ENCODE measurements at places on chromosomes 12 and 14.

GRCh38 chr14:94364964-94365363, 23.4 kb downstream of the SERPINA1 start:
- DNase-seq = no peak

- DNase-seq = no peak
Observed at GRCh38 chr12:28693565-28694219, 455.4 kb upstream of the FAR2 start.

DNA sequence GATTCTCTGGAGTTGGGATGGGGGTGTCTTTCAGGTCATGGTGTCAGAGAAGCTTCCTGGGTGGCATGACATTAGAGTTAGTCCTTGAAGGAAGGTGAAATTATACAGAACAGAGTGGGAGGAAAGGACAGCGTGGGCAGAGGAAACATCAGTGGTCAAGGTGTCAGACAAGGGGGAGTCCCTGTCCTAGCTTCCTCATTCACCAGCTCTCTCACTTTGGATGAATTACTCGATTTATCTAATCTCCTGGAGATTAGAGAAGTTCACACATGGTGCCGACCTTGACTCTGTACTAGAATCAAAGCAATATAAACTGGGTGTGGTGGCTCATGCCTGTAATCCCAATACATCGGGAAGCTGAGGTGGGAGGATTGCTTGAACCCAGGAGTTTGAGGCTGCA, 492.9 kb downstream of the VRK1 start:
- DNase-seq = no peak

GRCh38 chr14:63863004-63863403, 10.2 kb downstream of the SYNE2 start:
- DNase-seq = no peak

GRCh38 chr14:29351996-29352705, 575.5 kb downstream of the PRKD1 start:
- no peak for DNase-seq

- DNase-seq = no peak
Observed at GRCh38 chr14:49220492-49220891, 365.7 kb downstream of the RPS29 start.

GRCh38 chr12:5907807-5908206, 37.3 kb downstream of the ANO2 start:
- DNase-seq = no peak

GRCh38 chr12:2256915-2257314, 204.1 kb downstream of the CACNA1C start:
- no peak for DNase-seq

DNA sequence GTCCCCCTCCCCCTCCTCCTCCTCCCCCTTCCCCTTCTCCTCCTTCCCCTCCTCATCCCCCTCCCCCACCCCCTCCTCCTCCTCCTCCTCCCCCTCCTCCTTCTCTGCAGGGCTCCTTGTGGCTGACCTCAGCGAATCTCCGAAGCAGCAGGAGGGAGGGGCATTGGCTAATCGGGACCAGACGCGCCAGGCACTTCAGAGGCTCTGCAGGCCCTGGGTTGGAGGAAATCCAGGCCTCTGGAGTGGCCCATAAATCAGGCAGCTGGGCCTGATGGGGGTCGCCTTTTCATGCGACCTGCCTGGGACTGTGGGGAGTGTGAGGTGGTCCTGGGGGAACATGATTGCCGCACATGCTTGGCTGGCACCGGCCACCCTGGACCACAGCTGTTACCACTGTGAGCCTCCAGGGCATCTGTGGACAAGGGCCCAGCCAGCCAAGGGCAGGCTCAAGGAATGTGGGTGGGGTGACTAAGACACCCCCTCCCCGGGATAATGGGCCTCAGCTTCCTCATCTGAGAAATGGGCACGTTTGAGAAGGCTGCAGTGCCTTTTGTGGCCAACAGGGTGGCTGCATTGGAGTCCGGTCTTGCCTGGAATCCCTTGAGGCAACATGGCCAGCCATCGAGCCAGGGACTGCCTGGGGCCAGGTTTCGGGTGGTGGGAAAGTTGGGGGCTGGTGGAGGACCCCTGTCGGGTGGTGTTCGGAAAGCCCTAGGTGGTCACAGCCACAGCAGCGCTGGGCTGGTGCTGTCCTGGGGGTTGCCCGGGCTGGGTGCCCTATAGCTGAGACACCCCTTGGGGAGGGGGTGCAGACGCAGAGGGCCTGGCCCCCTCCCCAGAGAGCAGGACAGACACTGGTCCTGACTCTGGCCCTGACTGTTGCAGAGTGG, 12.0 kb downstream of the KIF26A start:
- no peak for DNase-seq

DNA sequence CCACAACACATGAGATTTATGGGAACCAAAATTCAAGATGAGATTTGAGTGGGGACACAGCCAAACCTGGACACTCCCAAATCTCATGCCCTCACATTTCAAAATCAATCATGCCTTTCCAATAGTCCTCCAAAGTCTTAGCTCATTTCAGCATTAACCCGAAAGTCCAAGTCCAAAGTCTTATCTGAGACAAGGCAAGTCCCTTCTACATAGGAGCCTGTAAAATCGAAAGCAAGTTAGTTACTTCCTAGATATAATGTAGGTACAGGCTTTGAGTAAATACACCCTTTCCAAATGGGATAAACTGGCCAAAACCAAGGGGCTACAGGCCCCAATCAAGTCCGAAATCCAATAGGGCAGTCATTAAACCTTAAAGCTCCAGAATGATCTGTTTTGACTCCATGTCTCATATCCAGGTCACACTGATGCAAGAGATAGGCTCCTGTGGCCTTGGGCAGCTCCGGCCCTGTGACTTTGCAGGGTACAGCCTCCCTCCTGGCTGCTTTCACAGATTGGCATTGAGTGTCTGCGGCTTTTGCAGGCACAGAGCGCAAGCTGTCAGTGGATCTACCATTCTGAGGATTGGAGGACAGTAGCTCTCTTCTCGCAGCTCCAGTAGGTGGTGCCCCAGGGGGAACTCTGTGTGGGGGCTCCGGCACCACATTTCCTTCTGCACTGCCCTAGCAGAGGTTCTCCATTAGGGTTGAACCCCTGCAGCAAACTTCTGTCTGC, 60.1 kb downstream of the LRIG3 start:
- DNase-seq = no peak

DNA sequence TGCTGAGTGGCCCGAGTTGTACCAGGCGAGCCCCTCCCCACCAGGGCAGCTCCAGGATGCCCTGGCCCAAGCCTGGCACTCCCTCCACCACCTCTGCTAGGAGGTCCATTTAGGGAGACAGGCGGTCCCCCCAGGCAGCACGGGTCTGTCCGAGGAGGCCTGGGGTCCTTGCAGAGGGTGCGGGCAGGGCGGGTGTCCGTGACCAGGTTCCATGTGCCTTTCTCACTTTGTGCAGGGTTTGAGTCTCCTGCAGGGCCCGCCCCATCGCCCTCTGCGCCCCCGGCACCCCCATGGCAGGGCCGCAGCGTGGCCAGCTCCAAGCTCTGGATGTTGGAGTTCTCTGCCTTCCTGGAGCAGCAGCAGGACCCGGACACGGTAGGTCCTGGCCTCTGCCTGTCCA, 56.8 kb upstream of the TSPAN9 start:
- no peak for DNase-seq

GRCh38 chr12:85872497-85873091, 1.5 kb upstream of the NTS start:
- DNase-seq = peak; percentile 4

DNA sequence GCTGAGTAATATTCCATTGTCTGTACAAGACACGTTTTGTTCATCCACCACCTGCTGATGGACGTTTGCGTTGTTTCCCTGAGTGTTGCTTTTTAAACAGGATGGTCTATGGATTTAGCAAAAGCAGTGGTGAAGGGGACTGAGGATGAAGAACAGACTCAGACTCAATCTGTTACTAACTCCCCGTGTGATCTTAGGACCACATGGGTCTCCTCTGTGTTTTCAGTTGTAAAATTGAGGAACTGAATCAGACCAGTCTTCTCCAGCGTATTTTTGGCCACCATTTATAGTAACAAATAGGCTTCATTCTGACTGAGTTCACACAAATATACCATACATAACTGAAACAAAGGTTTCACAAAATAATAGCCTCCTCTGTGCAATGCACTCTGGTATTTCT, 85.6 kb downstream of the FOXN3 start:
- DNase-seq = no peak

DNA sequence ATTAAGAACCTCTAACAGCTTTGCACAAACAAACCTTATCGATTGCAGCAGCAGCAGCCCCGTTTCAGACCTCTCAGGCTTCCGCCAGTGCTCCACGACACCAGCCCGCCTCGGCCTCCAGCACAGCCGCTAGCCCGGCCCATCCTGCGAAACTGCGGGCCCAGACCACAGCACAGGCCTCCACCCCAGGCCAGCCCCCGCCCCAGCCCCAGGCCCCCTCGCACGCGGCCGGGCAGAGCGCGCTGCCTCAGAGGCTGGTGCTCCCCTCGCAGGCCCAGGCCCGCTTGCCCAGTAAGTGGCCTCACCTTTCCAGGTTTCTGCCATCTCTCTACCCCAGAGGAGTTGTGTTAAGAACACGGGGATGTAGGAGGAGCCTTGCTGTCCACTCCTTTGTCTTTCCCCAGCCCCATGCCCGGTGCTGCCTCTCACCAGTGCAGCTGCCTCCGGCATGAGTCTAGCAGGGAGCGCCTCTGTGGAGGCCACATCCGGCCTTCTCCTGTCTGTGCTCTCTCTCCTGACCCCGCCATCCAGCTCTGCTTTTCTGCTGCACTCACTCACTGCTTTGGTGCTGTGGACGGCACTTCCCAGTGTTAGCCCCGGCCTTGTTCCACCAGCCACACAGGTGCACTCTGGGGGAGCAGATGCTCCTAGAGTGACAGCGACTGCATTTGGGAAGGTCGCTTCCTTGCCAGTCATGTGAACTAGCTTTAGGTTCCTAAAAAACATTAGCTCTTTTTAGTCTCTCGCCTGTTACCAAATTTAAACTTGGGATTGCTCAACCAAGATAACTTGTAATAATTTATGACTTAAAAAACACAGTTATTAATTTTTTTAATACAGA, 71.5 kb downstream of the EP400 start:
- DNase-seq = no peak

DNA sequence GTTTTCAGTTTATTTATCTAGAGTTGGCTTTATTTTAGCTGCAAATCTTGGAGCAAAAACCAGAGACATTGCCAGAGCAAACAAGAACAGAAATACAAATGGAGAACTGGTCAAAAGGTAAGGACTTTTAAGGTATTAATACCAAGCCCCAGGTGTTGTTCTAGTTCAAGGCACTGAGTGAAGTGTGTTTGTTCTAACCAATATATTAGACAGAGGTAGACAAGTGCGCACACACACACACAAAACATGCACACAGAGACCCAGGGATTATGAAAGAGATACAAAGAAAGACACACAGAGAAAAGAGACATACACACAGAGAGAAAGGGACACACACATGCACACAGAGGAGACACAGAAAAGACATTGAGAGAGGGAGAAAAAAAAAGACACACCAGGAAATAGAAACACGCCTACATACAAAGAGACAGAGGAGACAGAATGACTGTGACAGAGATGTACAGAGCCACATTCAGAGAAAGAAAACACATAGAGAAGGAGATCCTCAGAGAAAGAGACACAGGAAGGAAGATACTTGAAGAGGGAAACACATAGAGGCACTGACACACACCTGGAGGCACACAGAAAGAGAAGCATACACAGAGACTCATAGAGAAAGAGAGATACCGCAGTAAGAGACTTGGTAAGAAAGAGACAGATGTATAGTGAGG, 50.2 kb downstream of the MIPOL1 start:
- DNase-seq = no peak

Measured in CD4-positive, alpha-beta T cell treated with Interleukin-15 for 4 hours (primary cell).